ENCODE measurements at places on chromosomes 3 and 15. TPM values are rescaled to one million over a fixed set of nuclear protein-coding genes. Genes with fewer than 3 reads are reported as not detected.

DNA sequence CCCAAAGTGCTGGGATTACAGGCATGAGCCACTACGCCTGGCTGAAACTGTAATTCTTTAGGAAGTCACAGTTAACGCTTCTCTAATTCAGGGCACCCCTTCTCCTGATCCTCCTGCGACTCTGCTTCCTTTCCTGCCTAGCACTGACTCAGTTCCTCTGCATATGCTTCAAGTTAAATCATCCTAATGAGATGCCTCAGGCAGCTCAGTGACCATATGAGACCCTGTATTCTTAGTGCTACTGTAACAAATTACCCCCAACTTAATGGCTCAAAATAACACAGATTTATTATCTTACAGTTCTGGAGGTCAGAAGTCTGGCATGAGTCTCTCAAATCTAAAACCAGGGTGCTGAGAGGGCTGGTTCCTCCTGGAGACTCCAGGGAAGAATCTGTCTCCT lies 271.8 kb upstream of the LYSMD4 start:
- no peak for DNase-seq
- H3K4me1 ChIP-seq: no peaks in the 10 kb centered on the region
- no peaks in the 10 kb centered on the region for H3K27me3 ChIP-seq
- H3K27ac ChIP-seq: no peak overlapping the region

Gene SLC9A9
- total RNA-seq: 6.3 TPM

Gene OR5K4
- total RNA-seq: not detected

Gene GOLGA6L6
- not detected for total RNA-seq

DNA sequence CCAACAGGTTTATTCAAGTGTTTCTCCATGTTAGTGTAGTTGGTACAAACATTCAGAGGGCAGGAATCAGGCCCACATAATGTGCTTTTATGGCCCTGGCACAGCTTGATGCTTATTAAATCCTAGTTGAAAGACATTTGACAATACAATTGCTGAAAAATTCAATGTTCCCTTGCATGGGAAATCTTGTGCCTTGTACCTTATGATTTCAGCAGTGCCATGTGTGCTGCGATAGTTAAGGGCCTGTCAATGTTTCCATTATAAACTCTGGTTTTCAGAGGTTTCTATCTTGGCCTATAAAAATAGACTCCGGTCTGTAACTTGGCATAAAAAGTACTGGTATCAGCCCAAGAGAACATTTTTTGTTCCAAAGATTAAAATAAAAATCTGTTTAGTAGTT lies 207.2 kb downstream of the TBC1D5 start:
- H3K36me3 ChIP-seq: no peaks in the 10 kb centered on the region
- H3K27ac ChIP-seq: no peak overlapping the region
- no peaks in the 10 kb centered on the region for H3K27me3 ChIP-seq
- no peak overlapping the region for H3K4me3 ChIP-seq

DNA sequence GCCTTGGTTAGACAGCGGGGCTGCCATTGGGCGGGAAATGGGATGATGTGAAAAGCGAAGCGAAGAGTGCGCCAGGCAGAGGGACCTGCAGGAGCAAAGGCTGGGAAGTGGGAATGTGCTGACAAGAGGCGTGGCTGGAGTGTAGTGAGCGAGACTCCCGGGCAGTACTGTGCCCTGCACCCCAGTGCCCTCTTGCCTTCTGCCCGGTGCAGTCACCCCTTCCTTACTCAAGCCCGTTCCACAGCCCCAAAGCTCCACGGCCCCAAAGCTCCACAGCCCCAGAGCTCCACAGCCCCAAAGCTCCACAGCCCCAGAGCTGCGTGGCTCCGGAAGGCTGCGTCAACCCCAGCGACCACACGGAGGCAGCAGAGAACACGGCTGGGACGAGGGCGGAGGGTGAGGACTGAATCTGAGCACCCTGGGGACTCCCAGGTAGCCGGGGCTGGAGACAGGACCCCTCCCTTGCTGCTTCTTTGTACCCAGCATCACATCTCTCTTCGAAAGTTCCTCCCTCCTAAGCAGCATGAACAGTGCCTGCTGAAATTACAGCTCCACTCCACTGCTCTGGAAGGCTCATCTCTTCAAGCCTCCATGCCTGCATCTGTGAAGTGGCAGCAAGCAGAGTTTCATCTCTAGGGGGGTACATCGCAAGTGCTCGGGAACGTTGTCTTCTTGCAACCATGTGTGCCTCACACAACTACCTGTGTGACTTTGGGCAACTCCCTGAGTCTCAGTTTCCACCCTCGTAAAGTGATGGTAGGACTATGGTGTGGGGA lies 108.9 kb downstream of the FBLN2 start:
- H3K36me3 ChIP-seq: no peaks in the 10 kb centered on the region
- peaks cover 48% of the 10 kb centered on the region for H3K27me3 ChIP-seq
- no peaks in the 10 kb centered on the region for H3K4me1 ChIP-seq
- peak; percentile 32 for DNase-seq
- H3K4me3 ChIP-seq: no peak overlapping the region

GRCh38 chr3:46876313-46877300 lies 914 bp upstream of the PTH1R start:
- H3K4me3 ChIP-seq: no peak overlapping the region
- no peak overlapping the region for H3K27ac ChIP-seq
- peaks cover 5% of the 10 kb centered on the region for H3K4me1 ChIP-seq
- no peaks in the 10 kb centered on the region for H3K36me3 ChIP-seq
- peaks cover 18% of the 10 kb centered on the region for H3K27me3 ChIP-seq
- DNase-seq: no peak

- H3K36me3 ChIP-seq: no peaks in the 10 kb centered on the region
- no peak overlapping the region for H3K4me3 ChIP-seq
- no peaks in the 10 kb centered on the region for H3K27me3 ChIP-seq
- no peak overlapping the region for H3K27ac ChIP-seq
These were observed 5.2 kb downstream of the SNX1 start for GRCh38 chr15:64100958-64101357.

Gene C2CD4A
- total RNA-seq: 0.79 TPM

- DNase-seq: peak; percentile 9
- H3K27ac ChIP-seq: peak overlapping the region; percentile 94
- no peaks in the 10 kb centered on the region for H3K36me3 ChIP-seq
- peak overlapping the region; percentile 84 for H3K4me3 ChIP-seq
- no peaks in the 10 kb centered on the region for H3K27me3 ChIP-seq
These were observed 897 bp downstream of the RAD54L2 start for GRCh38 chr3:51539291-51539941.

DNA sequence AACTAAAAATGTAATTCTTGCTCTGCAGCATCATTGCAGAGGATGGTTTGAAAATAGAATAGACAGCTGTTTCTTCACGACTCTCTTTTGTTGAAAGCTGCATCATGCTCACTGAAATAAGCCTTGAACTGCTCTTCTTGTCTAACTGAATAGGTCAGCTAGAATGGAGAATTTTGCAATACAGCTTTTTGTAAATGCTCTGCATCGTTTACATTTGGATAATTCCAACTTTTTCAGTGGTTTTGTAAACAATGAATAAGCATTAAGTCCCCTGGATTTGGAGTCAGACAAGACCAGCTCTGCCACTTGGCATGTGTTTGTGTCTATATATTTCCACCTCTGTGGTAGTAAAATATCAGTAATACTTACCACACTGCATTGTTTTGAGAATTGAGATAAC lies 95.2 kb downstream of the PLSCR2 start:
- H3K4me3 ChIP-seq: no peak overlapping the region
- H3K4me1 ChIP-seq: no peaks in the 10 kb centered on the region
- no peaks in the 10 kb centered on the region for H3K27me3 ChIP-seq
- no peaks in the 10 kb centered on the region for H3K36me3 ChIP-seq
- DNase-seq: no peak
- H3K27ac ChIP-seq: no peak overlapping the region

GRCh38 chr3:197029511-197030167 lies at the start of gene MELTF:
TSS of gene MELTF (minus strand) at chr3:197029817. CDS start at chr3:197029702, 115 bp downstream.
- no peaks in the 10 kb centered on the region for H3K36me3 ChIP-seq
- H3K27ac ChIP-seq: peak within 1 kb of the TSS; percentile 39

Gene NPAP1
- total RNA-seq: under 0.01 TPM

DNA sequence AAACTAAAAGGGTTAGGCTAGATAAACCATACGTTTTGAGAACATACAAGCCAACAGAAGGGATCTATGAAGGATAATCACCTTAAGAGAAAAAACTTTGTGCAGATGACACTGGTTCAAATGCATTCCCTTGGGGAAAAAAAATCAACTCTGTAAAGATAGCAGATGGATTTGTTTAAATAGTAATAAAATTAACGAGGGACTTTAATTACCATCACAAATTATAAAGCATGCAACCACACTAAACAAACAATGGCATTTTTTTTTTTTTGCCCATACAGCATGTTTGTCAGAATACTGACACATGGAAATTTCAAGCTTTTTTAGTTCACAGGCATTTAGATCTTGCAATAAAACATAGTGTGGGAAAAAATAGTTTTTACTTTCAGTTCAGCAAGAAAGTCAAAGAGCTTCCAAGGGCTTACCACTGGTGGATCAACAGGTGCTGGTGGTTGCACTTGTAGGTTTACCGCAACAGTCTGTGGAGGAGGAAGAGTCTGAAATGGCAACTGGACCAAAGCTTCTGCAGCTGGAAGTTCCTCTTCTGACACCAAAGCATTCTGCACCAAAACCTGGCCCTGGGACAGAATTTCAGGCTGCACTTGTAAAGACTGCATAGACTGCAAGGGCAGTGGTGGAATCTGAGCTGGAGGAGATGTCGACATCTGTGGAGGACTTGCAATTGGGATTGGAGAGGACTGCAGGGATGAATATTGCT lies 53.1 kb downstream of the PHC3 start:
- no peaks in the 10 kb centered on the region for H3K27me3 ChIP-seq
- H3K36me3 ChIP-seq: peaks cover 25% of the 10 kb centered on the region
- H3K4me1 ChIP-seq: peaks cover 5% of the 10 kb centered on the region
- no peak overlapping the region for H3K27ac ChIP-seq

Data from transverse colon (tissue), 4 donors.